Activated gamma-delta T cell treated with Interleukin-2 at 50 U/mL for 16 hours (primary cell): ENCODE measurements at places on chromosomes 5 and 9.

GRCh38 chr5:184471-184870, 6.8 kb upstream of the LRRC14B start:
- DNase-seq = no peak

GRCh38 chr5:40080191-40080590, 599.5 kb upstream of the PTGER4 start:
- no peak for DNase-seq

DNA sequence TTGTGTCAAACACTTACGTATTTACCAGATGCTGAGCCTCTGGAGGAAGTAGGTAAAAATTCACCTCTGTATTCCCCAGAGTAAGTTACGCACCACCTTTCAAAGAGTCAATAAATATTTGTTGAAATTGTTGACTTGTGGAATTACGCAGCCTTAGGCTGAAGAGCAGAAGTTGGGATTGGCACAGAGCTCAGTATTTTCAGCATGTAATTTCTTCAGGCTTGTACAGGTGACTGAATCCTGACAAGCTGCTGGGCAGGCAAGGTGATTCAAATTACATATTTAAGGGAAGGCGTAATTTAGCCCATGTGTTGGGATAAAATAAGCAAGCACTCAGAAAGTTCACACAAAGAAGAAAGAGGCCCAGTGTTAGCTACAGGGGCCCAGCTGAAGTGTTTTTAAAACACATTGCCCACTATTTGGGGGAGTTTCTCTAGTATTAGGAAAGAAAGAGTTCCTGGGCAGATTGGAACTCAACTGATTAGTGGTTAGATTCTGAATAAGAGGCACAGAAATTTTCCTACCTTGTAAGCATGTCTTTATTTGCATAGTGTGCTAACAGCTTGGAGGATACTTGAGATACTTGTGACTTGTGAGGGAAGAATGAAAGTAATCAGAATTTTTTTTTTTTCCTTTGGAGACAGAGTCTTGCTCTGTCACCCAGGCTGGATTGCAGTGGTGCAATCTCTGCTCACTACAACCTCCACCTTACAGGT, 165.3 kb upstream of the FBXL7 start:
- DNase-seq = no peak

DNA sequence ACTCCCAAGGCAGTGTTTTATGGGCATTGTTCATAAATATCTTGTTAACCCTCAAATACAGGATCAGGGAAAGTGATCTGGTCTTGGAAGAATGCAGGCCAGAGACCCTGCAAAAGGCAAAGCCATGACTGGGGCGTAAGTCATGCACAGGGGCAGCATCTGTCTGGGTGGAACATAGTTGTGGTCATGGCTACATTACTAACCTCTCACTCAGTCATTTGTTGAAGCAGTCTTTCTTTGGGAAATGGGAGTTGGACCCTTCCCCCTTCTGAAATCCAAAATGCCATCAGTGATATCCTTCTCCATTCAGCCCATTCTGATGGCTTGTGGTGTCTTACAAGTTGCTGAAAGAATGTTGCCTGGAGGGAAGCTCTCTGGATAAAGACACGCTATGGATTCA, 68.1 kb downstream of the GDNF start:
- no peak for DNase-seq

DNA sequence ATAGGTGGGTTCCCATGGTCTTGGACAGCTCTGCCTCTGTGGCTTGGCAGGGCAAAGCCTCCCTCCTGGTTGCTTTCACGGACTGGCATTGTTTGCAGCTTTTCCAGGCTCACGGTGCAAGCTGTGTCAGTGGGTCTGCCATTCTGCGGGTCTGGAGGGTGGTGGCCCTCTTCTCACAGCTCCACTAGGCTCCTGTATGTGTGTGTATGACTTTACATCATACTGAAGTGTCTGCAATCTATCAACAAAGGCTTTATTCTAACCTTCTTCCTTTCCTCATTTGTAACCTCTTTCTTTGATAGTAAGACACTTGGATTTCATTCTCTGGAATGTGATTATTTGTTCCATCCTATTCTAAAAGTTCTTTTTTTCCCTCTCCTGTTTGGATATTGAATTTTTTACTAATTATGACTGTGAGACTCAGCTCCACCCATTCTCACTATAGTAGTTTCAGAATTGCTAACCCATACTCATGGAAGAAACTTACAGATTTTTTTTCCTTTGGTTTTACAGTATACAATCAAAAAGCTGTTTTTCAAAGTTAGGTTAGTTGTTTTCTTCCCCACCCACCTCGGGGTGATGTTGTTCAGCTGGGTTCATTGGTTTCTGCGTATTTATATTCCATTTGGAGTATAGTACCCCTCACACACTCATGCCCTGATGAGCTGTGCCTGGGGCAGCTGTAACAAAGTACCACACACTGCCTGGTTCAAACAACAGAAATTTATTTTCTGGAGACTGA, 144.6 kb upstream of the OTULINL start:
- DNase-seq = no peak

DNA sequence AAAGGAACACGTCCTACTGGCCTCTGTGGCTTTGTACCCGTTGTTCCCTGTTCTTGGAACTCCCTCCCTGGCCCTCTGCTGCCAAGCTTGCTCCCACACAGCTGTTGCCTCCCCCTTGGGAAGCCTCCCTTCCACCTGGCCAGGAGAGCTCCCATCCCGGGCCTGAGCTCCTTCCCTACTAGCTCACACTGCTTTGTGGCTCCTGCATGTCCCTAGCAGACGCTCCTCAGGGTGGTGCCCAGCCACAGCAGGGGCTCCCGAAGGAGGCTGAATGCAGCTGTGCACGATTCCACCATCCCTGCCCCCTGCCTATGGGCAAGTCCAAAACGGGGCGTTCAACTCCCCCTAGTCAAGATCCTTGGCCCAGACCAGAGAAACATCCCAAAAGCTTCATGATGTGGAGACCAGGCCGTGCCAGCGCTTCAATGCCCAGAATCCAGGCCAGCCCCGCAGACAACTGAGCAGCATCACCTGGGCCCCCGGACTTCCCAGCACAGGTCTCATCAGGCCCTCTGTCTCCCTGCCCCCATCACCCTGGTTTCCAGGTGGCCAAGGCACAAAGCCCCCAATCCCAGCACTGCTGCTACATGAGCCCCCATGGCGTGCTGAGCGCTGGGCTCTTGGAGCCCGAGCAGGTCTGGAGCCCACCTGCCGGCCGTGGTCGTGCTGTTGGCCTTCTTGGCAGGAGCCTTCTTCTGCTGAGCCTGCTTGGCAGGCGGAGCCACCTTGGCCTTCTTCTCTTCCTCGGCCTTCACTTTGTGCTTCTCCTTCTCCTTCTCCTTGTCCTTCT, 14.3 kb downstream of the BRD3OS start:
- DNase-seq = no peak

GRCh38 chr5:56356836-56357160, 123.7 kb upstream of the ANKRD55 start:
- no peak for DNase-seq

DNA sequence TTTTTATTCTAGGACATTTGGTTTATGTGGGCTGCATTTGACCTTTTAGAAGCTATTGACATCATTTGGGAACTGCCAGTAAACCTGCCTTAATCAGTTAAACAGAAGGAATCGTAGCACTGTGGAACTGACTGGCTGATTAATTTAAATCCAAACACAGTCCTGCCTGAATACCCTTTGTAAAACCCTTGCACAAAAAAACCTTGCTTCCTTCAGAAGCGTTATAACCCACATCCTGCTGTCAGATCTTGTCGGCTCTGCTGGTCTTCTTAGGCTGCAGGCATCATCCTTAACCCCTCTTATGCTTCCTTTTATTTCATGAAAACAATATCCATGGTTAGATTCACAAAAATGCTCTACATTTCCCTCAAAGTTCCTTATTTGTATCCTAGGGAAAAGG, 46.3 kb downstream of the PAM start:
- DNase-seq = peak; percentile 16

GRCh38 chr5:159223469-159223868, 14.1 kb upstream of the RNF145 start:
- no peak for DNase-seq

GRCh38 chr9:97364769-97365490, 47.0 kb upstream of the TDRD7 start:
- no peak for DNase-seq

GRCh38 chr5:54457094-54457862, 1.8 kb downstream of the HSPB3 start:
- no peak for DNase-seq

DNA sequence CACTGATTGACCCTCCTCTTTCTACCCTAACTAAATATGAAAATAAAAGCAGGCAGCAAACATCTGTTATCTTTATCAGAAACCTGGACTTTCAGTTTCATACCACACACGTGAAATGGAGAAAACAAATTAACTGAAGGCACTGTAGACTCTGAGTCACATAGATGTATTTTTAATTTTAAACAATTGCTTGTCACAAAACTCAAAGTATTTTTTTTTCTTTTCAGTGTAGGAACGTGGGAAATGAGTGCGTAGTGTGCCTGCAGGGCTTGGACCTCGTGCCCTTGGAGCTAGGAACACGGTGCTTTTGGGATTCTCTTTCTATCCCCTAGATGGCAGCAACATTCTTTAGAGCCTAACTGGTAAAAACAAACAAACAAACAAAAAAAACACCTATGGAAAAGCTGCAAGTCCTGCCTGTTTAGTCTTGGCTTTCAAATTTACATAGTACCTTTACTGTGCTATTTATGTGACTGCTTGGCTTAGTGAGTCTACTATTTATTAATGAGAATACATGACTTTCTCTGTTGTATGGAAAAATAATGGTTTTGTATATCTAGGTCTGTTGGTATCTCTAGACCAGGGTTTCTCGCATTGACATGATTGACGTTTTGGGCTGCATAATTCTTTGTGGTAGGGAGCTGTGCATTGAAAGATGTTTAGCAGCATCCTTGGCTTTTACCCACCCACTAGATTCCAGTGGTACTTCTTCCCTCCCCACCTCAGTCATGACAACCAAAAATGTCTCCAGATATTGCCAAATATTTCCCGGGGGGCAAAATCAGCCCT, 16.8 kb upstream of the ACTBL2 start:
- no peak for DNase-seq

DNA sequence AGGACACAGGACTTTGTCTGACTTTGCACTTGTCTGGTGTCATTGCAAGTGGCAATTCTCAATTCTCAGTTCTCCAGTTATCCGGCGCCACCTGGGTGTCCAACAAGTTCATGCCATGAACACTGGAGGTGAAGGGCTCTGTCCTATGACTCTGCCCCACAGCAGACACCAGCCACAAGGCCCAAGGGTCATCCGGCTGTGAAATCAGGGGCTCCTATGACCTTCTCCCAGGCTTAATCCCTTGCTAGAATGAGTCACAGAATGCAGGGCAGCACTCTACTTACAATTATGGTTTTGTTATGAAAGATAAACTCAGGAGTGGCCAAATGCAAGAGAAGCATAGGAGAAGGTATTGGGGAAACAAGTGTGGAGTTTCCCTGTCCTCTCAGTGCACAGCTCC, 392.0 kb downstream of the GADD45G start:
- DNase-seq = no peak

DNA sequence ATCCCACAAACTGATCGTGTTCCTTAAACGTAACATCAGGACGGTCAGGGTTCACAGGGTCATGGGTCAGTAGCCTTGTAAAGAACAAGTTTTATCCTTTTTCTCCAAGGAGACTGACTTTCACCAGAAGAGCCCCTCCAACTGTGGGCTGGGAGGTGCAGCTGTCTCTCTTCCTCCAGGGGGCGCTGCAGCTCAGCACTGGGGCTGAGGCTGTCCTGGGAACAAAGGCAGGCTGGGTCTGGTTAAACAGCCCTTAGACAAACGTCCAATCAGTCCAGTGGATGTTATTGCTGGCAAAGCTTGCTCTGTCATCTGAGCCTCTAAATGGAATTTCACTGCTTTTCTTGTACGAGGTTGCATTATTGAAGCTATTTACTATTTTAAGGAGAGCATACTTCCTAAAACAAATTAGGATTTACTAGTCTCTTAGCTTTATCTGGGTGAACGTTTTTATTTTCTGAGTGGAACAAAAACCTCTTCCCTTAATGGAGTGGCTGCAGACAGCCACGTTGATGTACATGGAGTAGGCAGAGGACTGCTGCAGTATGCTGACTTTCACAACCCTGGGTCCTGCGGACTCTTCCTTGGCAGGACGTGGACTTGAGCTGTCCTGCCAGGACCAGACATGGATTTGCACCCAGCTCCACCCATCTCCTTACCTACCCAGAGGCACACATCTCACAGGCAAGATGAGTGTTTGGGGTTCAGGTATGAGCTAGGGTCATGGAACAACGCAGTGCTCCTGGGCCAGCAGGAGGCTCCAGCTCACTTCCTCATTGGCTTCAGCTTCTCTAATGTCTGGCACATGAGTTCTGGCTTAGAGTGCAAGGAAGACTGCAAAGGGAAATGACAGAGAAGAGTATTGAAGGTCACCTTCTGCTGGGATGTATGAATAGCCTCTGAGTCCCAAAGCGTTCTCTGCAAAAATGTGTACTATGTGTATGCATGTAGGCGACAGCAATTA, 7.8 kb downstream of the EXOSC2 start:
- DNase-seq = peak; percentile 69

DNA sequence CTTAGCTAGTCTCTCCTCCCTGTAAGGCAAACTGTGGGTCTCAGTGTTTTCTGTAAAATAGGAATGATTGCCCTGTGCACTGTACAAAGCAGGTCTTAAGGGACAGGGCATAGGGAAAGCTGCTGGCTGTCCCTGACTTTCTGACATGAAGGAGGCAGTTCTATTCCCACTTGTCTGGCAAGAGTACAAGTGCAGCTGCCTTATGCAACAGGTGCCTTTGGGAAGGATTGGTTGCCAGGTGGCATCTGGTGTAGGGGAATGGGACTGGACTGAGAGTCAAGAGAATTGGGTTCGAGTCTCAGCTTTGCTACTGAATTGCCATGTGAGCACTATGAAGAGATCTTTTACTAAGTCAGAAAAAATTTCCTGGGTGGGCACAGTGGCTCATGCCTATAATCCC, 10.0 kb downstream of the BSPRY start:
- no peak for DNase-seq

- no peak for DNase-seq
These were observed 55.5 kb downstream of the PRRC1 start for GRCh38 chr5:127572930-127573329.

DNA sequence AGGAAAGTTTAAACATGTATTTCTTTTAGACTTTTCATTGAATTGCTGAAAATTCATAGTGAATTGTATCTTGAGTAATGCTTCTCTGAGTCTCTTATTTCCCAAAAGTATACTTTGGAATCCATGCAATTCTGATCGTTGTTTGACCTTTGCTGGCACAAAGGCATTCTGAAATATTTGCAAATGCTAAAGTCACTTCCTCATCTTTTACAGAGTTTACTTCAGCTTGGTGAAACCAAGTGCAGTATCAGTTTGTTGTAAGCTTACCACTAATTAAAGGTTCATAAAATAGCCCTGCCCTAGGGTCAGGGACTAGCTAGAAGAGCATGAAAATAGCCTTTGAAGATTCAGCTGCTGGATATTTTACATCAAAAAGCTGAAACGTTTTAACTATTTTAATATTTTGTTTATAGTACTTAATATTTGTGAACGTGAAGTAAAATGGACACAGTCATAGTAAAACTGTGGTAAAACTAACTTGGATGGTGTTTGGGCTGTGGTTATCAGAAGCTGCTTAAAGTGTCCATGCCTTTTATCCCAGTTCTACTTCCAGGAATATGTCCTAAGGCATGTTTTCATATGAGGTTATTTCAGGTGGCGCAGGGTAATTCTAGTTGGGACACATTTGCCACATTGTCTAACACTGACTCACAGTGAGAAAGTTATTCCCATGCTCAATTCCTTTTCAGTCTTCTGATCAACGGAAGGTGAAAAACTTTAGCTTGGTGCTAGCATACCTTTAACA, 45.3 kb downstream of the SLC22A5 start:
- DNase-seq = no peak
